CD8-positive, alpha-beta memory T cell (primary cell): ENCODE measurements at places on chromosomes 12 and 14. TPM values are rescaled to one million over a fixed set of nuclear protein-coding genes. Genes with fewer than 3 reads are reported as not detected.
A peak's percentile ranks its signal among the peaks of the same experiment; 100 is the strongest.

The CCDC38 gene
- 0.24 TPM for total RNA-seq

DNA sequence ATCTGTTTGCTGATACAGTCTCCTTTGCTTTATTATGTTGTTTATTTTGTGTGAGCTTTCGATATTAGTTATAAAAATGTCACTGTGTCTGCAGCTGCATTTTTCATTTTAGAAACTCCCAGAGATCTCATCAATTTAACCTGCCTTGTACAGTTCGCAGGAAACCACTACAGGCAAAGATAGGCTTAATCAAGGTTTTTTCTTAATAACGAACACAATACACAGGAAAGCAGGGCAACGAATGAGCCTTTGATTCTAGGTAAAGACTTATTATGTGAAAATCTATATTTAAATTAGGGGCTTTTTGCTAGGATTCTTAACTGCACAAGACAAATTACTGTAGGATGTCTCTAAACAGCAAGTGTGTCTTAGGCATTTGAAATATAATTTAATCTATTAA, 191.9 kb downstream of the RGS6 start:
- no peak overlapping the region for H3K4me3 ChIP-seq
- H3K4me1 ChIP-seq = no peaks in the 10 kb centered on the region
- H3K27ac ChIP-seq = no peak overlapping the region

The SLC25A47 gene
- not detected for total RNA-seq

- peaks cover 10% of the 10 kb centered on the region for H3K36me3 ChIP-seq
- no peak for DNase-seq
- H3K4me3 ChIP-seq = peak within 1 kb of the TSS; percentile 14
- peaks cover 17% of the 10 kb centered on the region for H3K27me3 ChIP-seq
- H3K27ac ChIP-seq = no peak within 1 kb of the TSS
These were observed at the start of gene ADCY4 for GRCh38 chr14:24334431-24335291. Gene ADCY4 (minus strand): TSS chr14:24335071. CDS start chr14:24334652, 419 bp downstream.

DNA sequence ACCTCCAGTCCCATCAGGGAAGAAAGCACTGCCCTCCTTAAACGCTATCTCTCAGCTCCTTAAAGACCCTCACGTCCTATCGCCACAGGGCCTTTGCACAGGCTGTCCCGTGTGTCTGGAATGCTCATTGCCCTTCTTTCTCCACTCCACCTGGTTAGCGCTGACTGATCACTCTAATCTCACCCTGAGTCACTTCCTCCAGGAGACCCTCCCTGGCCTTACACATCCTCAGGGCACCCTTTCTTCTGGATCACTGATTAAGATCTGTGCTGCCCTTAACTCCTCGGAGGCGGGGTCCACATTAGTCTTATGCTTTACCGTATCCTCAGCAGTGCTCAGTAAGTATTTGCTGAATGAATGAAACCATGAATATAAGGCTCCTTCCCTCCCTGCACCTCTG, 94.7 kb downstream of the SYNE3 start:
- no peak for DNase-seq
- H3K27ac ChIP-seq = no peak overlapping the region
- no peaks in the 10 kb centered on the region for H3K27me3 ChIP-seq
- no peaks in the 10 kb centered on the region for H3K4me1 ChIP-seq
- H3K36me3 ChIP-seq = peaks cover 22% of the 10 kb centered on the region

- no peaks in the 10 kb centered on the region for H3K4me1 ChIP-seq
- H3K27ac ChIP-seq = no peak overlapping the region
- H3K4me3 ChIP-seq = no peak overlapping the region
These were observed 11.5 kb upstream of the CCDC175 start for GRCh38 chr14:59588101-59588500.

The POLR3B gene
- total RNA-seq = 13.4 TPM

DNA sequence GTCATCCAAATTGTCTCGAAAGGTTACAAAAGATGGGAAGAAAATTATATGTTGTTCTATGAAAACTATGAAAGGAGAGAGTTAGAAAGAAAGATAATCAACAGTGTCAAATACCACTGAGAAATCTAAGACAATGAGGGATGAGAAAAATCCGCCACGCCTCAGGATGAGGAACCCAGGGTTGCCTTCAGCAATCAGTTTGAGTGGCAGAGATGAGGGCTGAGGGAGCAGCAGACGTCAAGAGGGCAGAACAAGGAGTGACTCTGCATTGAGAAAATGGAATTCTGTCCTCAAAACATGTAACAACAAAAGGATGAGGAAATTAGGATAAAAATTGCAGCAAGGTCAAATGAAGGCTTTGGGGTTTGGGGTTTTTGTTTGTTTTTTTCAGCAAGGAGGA, 18.3 kb upstream of the OXA1L start:
- H3K4me1 ChIP-seq = no peaks in the 10 kb centered on the region
- no peak overlapping the region for H3K4me3 ChIP-seq
- H3K36me3 ChIP-seq = no peaks in the 10 kb centered on the region
- no peaks in the 10 kb centered on the region for H3K27me3 ChIP-seq
- no peak for DNase-seq

GRCh38 chr14:22567437-22567836, 21.6 kb downstream of the DAD1 start:
- no peaks in the 10 kb centered on the region for H3K27me3 ChIP-seq
- no peak overlapping the region for H3K27ac ChIP-seq
- no peak overlapping the region for H3K4me3 ChIP-seq
- H3K4me1 ChIP-seq = peaks cover 78% of the 10 kb centered on the region
- DNase-seq = no peak

DNA sequence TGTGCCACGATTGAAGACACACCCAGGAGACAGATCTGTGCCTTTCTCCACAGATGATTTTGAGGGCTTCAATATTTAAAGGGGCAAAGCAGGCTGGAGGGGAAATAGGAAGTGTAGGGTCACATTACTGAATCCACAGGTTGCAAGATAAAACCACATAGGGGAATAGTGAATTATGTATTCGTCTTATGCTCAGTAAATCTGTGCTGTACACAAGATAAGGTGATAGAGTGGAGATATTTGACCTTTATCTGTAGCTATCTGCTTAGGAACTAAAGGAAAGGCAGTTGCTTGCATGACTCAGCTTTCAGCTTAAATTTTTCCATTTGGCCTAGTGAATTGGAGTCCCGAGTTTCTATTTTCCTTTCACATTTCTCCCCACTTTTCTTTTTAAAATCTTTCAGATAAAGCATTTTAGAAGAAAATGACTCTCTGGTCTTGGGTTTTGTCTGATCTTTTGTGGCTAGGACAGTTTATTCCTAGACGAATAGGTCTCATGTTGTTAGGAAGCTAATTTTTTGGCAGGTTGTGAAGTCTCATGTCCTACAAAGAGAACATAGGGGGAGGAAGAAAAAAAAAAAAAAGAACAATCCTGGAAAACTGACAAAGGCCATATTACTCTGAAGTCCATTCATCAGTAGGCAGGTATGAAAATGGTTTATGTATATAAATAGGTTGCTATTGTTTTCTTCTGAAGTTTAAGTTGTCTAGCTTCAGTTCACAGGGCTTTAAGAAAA, 55.4 kb downstream of the FBXO33 start:
- DNase-seq = no peak
- H3K27ac ChIP-seq = no peak overlapping the region
- no peak overlapping the region for H3K4me3 ChIP-seq
- H3K4me1 ChIP-seq = no peaks in the 10 kb centered on the region

The CLEC1B gene
- not detected for total RNA-seq

The SOAT2 gene
- total RNA-seq = 1.00 TPM

The TAS2R31 gene
- 1.0 TPM for total RNA-seq

DNA sequence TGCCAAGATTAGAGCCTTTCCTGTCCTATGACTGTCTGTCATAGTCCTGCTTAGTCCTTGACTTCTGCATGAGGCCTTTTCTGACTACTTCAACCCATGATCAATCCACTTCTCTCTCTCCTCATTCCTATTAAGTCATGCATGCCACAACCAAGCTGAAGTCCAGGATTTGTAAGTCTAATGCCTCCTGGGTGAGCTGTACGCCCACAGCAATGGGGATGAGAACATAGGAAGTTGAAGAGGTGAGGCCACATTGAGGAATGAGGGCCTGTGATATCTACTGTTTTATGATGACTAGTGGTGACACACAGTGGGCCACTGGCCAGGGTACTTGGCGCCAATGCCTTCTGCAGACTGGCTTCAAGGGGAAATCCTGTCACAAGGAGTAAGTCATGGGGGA, 994.1 kb upstream of the TMEM132C start:
- no peaks in the 10 kb centered on the region for H3K4me1 ChIP-seq
- H3K36me3 ChIP-seq = no peaks in the 10 kb centered on the region
- H3K27ac ChIP-seq = no peak overlapping the region

The ATF1 gene
- total RNA-seq = 54.0 TPM

DNA sequence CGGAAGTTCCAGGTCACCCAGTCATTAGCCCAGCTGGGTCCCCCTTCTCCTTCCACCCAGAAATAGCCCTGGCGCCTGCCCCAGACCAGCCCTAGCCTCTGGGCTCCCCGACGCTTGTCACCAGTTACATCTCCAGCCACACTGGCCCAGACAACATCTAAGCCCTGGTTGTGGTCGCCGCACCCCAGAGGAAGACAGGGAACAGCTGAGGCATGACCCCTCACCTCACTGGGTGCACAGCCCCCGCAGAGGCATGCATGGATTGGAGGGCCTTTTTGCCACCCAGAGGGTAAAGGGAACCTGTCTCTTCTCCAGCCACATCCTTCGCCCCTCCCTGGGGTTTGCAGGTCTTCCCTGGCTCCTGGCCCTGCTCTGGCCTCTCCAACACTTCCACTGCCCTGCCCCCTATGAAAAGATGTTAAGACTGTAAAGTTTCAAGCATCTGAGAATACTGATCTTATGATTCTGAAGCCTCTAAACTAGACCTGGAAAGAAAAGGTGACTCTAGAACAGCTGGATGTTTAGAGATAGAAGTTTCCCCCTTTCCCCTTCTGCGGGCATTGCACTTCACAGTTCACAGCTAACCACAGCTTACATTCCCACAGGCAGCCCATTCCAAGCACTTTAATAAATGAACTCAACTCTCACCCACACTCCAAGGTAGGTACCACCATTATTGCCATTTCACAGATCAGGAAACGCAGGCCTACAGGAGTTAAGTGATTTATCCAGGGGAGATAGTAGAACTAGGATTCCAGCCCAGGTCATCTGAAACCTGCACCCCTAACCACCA, 14.7 kb downstream of the TMEM119 start:
- no peak for DNase-seq
- H3K36me3 ChIP-seq = no peaks in the 10 kb centered on the region
- no peaks in the 10 kb centered on the region for H3K27me3 ChIP-seq
- H3K4me3 ChIP-seq = no peak overlapping the region
- no peaks in the 10 kb centered on the region for H3K4me1 ChIP-seq
- H3K27ac ChIP-seq = no peak overlapping the region

GRCh38 chr12:12020762-12021161, 50.0 kb upstream of the BCL2L14 start:
- H3K27me3 ChIP-seq = no peaks in the 10 kb centered on the region
- no peak overlapping the region for H3K4me3 ChIP-seq
- H3K36me3 ChIP-seq = no peaks in the 10 kb centered on the region

DNA sequence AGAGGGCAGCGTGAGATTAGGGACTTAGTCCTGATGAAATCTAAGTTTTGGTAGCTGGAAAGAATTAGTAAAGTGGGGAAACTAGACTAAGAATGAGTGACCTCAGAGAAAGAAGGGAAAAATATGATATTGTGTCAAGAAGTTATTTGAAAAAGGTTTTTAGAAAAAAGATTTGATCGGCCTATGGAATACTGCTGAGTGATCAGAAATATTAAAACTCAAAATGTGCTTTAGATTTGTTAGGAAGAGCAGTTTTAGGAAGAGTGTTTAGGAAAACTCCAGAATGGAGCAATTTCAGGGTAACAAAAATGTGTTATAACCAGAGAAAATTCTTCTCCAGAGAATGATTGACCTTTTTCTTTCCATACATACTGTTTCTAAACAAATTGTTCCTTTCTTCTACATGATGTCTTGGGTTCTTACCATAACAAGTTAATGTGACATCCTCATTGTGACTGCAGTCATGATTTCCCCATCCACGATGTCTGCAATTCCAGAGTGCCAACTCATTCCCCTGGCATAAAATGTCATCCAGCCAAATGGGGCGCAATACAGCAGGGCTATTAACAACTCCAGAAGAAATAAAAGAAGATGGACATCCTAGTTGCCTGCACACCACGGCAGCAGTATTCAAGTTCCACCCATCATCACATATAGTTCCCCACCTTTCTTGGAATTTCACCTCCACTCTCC, 11.8 kb downstream of the CD163L1 start:
- H3K4me1 ChIP-seq = no peaks in the 10 kb centered on the region
- no peaks in the 10 kb centered on the region for H3K27me3 ChIP-seq
- H3K4me3 ChIP-seq = no peak overlapping the region
- no peak for DNase-seq
- H3K27ac ChIP-seq = no peak overlapping the region

DNA sequence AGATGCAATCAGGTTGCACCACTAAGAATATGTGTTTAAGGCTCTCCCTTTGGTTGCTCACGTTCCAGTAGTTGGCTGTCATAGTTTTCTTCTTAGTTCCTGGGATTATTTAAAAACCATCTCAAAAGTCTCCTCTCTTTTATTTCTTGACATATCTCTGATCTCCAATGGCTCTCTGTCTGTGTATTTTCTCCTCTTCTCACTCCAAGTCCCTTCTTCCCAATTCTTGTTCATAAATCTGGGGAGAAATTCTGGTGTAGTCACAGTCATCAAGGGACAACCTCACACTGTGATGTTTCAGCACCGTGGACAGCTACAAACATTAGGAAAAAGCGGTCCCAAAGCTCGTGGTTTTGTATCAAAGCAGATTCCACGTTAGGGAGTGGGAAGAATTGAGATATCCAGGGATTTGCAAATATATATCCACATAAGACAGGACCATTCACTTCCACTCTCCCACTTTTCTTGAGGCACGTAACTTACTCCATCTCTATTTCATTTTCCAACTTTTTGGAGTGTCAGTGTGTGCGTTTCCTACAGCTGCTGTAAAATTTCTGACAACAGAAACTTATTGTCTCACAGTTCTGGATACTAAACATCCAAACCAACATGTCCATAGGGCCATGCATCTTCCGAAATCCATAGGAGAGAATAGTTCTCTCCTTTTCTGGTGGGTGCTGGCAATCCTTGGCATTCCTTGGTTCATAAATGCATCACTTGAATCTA, 80.6 kb upstream of the TMEM233 start:
- H3K36me3 ChIP-seq = no peaks in the 10 kb centered on the region
- no peak for DNase-seq
- H3K4me1 ChIP-seq = no peaks in the 10 kb centered on the region
- H3K27me3 ChIP-seq = no peaks in the 10 kb centered on the region

- H3K27me3 ChIP-seq = no peaks in the 10 kb centered on the region
- H3K4me1 ChIP-seq = peaks cover 9% of the 10 kb centered on the region
- H3K36me3 ChIP-seq = no peaks in the 10 kb centered on the region
- H3K27ac ChIP-seq = no peak overlapping the region
- no peak for DNase-seq
These were observed 52.5 kb downstream of the DUSP16 start for GRCh38 chr12:12510141-12510540.

GRCh38 chr12:116607039-116607438, 47.9 kb downstream of the MAP1LC3B2 start:
- no peak for DNase-seq
- H3K27ac ChIP-seq = no peak overlapping the region
- no peaks in the 10 kb centered on the region for H3K27me3 ChIP-seq
- no peaks in the 10 kb centered on the region for H3K36me3 ChIP-seq
- no peaks in the 10 kb centered on the region for H3K4me1 ChIP-seq
- H3K4me3 ChIP-seq = no peak overlapping the region

GRCh38 chr14:99323603-99324185, 51.7 kb upstream of the BCL11B start:
- H3K4me1 ChIP-seq = no peaks in the 10 kb centered on the region
- no peaks in the 10 kb centered on the region for H3K27me3 ChIP-seq
- H3K4me3 ChIP-seq = no peak overlapping the region
- H3K36me3 ChIP-seq = no peaks in the 10 kb centered on the region

The HNF1A gene
- total RNA-seq = not detected

- H3K36me3 ChIP-seq = no peaks in the 10 kb centered on the region
- H3K27me3 ChIP-seq = no peaks in the 10 kb centered on the region
- no peaks in the 10 kb centered on the region for H3K4me1 ChIP-seq
These were observed 555.9 kb upstream of the TMEM132C start for GRCh38 chr12:127711108-127711507.
